Fibroblast of skin of back (primary cell): ENCODE measurements at places on chromosomes 2 and 18.

DNA sequence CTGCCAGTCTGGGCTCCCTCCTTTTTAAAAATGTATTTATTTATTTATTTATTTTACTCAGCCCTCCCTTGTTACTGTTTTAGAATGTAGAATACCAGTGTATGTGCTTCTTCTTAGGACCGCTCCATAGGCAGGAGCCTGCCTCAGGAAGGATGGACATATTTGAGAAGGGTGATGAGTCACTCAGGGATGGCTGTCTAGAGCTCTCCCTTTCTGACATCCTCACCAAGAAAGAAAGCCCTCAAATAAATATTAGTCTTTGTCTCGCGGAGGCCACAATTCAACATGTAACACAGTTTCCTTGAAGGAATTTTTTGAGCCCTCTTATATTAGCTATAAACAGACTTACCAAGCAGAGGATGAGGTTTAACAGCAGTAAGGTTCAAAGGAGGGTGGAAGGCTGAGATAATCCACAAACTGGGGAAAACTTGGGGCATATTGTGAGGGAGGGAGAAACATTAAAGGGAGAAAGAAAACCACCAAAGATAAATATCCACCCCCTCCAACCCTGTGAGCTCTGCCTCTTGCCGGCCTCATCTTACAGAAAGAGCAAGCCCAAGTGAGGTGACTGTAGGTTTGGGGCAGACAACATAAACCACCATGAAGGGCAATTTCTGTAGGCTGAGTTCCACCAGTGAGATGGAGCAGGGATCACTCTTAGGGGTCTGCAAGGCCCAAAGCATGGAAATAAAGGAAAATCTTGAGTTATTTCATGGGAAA is 163.4 kb downstream of the LRRTM1 start:
- peak; percentile 17 for DNase-seq

DNA sequence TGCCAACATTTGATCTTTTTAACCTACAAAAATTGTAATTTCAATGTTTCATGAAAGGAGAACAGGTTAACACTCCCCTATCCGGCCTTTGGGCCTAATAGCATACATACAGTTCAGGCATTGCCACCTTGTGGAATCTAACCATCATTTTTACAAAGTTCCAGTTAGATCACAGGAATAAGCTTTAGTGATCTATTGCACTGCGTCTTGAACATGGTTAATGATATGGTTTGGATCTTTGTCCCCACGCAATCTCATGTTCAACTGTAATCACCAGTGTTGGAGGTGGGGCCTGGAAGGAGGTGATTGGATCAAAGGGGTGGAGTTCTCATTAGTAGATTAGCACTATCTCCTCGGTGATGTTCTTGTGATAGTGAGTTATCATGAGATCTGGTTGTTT is 58.2 kb upstream of the NEUROD1 start:
- no peak for DNase-seq

DNA sequence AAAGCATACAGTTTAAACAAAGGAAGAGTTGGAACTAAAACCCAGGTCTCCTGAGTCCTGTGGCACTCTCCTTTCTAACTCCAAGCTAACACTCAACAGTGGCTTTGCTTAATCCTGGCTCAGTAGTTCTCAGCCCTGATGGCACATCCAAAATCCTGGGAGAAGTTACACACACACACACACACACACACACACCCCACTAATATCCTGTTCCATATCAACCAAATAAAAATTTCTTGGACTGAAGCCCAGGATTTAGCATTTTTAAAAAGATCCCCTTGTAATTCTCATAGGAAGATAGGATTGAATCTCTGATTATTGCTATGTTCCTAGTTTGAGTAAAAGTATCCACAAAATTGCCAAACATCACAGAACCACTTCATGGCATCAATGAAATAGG is 136.1 kb upstream of the RIOK3 start:
- DNase-seq, result no peak

GRCh38 chr2:179240481-179241451 is 23.9 kb downstream of the SESTD1 start:
- no peak for DNase-seq

DNA sequence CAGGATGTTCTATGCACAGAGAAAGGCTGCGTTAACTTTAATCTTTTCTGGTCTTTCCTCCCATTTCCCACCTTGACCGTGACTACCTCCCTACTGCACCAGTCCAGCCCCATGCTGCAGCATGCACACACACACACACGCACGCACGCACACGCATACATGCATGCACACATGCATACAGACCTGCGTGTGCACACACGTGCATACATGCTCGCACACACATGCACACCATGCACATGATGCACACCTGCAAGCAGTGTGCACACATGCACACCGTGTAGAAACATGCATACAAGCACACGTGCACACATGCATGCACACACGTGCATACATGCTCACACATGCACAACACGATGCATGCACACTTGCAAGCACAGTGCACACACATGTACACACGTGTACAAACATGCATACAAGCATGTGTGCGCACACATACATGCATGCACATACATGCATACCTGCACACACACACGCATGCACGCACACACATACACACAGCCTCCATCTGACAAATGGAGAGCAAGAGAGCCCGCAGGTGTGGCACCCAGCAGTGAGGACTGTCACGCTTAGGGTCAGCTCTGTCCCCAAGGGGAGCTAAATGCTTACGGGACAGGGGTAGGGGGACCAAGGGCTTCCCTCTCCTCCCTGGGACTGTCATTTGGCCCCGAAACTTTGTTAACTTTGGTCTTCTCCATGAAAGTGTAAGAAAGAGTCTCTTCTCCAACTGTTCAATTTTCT is 18.2 kb downstream of the SNORC start:
- no peak for DNase-seq

DNA sequence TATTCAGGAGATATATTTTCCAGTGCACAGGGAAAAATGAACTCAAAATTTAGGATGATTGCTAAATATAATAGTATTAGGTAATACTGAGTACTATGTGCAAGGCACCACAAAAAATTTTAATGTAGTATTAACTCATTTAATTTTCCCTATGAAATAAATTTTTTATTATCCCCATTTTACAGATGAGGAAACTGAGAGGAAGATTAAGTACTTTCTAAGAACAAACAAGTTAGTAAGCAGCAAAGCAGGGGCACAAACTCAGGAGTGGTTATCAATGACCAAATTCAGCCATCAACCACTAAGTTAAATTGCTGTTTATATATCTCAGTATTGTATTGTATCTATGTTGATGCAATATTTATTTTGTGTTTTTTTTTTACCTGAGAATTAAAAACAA is 14.2 kb downstream of the SPDYA start:
- DNase-seq, result no peak

- DNase-seq, result peak; percentile 20
Observed at GRCh38 chr2:121866789-121867188, 111.3 kb downstream of the TSN start.

GRCh38 chr18:46649071-46649862 is 7.8 kb downstream of the LOXHD1 start:
- no peak for DNase-seq

GRCh38 chr2:197453914-197454398 is 604 bp downstream of the COQ10B start:
- DNase-seq, result peak; percentile 94

DNA sequence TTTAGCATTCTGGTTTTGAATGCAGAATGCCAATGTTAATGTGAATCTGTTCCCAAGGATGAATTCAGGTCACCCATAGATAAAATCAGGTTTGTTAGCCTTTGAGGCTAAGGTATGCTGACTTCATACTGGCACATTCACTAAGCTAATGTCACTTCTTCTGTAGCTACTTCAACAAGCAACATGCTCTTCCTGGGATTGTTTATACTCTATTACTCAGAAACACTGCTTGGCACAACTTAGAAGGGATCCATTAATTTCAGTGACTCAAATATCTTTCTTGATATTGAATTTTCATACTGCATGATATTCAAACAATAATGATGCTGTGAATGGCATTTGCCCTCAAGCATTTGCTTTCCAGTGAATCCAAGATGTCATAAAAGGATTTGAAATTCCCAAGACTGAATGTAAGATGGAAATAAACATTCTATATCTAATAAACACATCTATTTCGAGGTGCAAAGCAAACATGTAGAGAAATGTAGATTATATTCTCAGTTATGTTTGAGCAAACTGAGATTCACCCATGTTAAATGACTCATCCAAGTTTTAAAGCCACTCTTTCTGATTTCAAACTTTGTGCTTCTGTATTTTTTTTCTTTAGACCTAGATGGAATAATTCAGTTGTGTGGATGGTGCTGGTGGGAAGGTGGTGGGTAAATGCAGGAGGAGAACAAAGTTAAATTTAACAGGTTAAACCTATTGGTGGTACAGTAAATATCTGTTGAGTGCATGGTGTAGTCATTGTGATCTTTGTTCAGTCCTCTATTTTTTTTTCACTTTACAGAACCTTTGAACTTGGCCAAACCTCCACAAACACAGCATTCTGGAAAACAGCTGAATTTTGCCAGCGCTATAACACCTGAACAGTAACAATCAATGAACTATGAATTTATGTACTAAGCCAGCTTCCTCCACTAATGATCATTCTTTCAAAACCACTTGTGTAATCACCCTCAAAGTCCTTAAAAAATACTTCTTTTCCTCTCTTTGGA is 162.1 kb upstream of the XIRP2 start:
- no peak for DNase-seq

GRCh38 chr2:64203858-64204632 is 59.8 kb upstream of the PELI1 start:
- peak; percentile 60 for DNase-seq

GRCh38 chr2:234661175-234661574 is 164.3 kb upstream of the ARL4C start:
- no peak for DNase-seq

- peak; percentile 94 for DNase-seq
Observed at GRCh38 chr18:2846636-2847316, at the start of gene EMILIN2. EMILIN2 (plus strand) TSS chr18:2847006; CDS start chr18:2847189, 183 bp downstream.

DNA sequence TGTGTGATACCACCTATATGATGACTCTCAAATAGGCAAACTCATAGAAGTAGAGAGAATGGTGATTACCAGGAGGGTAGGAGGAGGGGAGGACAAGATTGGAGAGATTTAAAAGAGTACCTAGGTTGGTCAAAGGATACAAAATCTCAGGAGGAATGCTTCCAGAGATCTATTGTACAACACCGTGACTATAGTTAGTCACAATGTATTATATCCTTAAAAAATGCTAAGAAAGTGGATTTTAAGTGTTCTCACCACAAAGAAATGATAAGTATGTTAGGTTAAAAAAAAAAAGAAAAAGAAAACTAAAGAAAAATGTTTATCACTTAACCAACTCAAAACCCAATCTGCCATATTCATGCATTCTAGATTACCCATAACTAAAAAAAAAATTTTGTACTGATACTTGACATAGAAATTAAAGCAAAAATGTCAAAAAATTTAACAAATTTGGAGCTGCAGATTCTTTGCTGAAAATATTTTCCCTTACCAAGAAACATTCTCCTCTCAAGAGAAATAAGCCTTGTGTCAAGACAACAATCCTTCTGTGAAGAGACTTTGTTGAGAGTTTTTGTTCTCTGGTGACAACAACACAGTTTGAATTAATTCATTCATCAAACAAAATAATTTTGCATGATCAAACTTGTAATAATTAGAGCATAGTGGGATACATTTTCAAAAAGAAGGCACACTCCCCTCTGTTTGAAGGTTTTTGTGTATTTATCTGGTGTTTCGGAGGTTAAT is 213.1 kb downstream of the DNER start:
- DNase-seq, result peak; percentile 7

DNA sequence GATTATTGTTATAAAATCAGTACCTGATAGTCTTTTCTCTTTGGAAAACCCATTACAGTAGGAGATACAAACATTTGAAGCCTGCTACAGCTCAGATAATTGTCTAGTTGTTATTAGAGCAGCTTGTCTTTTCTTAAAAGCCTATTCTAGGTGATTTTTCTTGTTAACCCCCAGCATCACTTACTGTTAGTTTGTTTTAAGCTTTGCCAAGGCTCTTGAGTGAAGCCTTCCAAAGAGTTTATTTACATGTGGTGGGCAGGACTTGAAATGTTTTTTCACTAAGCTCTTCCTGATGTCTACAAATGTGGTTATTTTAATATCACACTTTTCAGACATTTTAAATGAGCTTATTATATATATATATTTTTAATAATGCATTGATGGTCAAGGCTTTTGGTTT is 791.3 kb downstream of the PLCL1 start:
- no peak for DNase-seq

DNA sequence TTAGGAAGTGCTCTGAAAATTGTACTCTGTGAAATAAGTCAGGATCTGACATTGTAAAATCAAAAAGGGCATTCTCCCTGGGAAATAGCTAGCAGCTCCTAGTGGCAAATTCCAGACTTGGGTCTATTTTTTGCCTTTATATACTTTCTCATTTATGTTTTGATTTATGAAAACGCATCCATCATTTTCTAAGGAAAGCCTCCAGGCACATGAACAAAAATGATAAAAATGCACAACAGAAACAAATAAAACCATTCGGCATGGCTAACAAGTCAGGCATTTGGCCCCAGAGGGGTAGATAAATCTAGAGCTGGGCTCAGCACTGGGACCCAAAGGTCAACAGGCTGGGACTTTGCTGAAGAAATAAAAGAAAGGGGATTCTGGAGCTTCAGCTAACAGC is 167.0 kb downstream of the BCL11A start:
- DNase-seq, result peak; percentile 89

DNA sequence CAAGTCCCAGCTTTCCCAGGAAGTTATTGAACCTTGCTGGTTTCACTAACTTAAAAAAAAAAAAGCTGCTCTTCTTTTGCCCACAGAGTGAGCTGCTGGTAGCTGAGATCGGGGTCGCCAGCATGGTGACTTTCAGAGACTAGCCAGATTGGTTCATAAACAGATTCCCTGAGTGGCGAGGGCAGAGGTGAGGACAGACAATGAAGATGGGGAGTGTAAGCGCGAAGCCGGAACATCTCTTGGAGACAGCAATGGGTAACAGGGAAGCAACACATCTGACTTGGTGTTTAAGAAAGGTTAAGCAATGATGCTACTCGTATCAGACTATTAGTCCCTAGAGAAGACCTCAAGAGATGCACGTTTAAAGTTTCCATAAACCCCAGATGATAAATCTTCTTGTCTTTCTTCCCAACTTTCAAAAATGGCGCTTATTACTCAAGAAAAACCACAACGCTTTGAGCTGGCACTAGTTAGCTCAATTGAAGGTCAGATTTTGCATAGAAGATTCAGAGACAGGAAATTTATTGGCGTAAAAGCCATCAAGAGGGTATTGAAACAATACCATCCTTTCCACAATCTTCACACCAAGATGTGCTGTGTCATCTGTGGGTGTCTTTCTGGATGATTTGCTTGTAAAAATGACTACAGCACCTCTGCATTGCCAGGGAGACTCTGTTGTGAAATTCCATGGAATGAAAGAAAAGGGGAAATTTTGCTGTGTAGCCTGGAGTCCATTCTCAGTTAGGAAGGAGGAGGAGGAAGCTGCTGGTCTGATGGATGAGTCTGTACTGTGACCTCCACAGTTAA is 193.1 kb upstream of the CXCR4 start:
- no peak for DNase-seq

DNA sequence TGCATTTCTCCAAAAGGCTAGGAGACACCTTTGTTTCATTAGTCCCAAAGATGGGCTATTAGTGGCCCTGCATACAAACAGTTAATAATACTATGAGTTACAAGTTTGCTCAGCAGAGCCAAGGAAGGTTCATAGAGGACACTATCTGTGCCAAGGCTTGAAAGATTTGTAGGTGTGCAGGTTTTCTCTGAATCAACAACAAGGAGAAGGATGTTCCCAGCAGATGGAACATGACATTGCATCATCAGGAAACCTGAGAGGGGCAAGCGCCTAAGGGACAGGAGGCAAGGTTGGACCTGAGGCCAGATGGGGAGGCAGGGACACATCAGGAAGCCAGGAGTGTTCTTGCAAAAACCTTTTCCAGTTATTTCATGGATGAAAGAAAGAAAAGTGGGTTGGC is 35.4 kb upstream of the STK17B start:
- DNase-seq, result no peak

GRCh38 chr2:11865805-11866204 is 119.4 kb downstream of the LPIN1 start:
- DNase-seq, result no peak
